ENCODE measurements at places on chromosomes 3 and 15.
A peak's percentile ranks its signal among the peaks of the same experiment; 100 is the strongest.

DNA sequence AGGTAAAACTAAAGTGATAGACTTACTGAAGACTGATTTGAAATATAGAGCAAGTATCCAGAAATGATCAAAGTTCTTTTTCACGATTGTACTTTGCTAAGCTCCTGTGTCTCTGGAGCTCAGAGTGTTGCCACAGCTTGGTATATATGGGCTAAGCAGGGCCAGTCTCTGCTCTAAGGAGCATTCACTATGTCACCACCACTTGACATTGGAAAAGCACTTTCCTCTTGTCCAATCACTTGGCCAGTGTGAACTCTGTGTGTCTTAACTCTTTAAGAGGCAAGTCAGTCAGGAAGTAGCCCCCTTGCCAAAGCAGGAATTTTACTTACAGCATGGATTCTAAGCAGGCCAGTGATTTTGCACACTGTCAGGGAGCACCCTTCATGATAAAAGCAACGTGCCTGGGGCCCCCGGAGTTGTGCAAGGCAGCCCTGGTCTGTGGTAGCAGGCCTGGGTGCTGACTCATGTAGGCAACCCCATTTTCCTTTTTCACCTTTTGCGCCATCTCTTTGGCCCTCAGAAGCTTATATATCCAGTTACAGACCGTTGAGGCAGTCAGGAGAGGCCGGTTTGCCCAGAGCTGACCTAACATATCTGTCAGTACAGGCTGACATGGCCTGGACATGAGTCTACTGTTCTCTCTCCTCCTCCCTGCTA lies 73.0 kb downstream of the HCN4 start:
- DNase-seq = no peak

DNA sequence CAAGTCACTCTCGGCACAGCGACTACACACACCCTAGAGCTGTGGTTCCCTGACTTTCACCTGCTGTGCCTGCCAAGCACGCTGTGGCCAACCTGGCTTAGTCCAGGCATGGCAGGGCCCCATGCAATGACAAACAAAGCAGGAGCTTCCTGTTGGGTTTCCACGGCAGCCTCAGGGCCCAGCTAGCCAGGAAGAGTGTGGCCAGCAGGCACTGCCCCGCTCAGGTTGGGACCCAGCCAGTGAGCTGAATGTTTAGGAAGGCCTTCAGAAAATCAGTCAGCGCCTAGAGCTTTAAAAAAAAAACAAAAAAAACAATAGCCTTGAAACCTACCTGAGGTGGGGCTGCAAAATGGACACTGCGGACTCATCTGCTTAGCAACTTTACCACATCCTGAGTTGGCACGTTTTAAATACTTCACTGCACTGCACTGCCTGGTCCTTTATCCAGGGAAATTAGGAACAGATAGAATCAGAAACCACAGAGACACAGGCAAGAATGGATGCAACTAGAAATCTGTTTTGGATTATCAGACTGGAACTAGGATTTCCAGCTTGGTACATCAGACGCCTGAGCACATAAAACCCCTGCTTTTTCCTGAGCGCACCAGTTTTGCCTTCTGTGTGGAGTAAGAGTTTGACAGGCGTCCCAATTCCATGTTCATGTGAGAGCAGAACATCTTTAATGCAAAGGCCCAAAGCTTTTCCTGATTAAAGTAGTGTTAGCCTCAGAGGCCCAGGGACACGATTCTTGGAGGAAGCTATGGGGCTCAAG lies 36.2 kb upstream of the LDHAL6B start:
- peak; percentile 41 for DNase-seq

- no peak for DNase-seq
These were observed 68.8 kb upstream of the OXTR start for GRCh38 chr3:8838234-8838633.

DNA sequence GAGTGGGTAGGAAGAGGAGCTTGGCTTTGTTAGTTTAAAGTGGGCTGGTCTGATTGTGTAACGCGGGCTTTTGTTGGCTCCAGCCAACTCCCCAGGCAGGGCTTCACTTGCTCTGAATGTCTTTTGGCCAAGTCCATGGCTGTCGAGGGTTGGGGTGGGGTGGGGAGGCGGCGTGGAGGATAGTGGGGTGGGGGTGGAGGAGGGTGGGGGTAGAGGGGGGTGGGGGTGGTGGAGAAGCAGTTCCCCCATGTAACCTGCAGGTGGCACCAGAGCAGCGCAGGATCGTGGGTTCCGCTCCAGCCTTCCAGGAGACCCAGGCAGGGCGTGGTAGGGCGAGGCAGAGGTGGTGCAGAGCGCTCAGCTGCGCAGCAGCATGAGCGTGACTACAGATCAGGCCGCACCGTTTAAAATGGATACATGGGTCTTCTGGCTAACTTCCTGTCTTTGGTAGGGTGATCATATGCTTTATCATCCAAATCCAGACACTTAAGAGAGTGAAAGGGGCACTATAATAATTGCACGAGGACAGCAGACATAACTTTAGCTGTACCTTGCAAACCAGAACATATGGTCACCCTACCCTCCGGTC lies 28.3 kb downstream of the GOLGA6A start:
- DNase-seq = peak; percentile 29

DNA sequence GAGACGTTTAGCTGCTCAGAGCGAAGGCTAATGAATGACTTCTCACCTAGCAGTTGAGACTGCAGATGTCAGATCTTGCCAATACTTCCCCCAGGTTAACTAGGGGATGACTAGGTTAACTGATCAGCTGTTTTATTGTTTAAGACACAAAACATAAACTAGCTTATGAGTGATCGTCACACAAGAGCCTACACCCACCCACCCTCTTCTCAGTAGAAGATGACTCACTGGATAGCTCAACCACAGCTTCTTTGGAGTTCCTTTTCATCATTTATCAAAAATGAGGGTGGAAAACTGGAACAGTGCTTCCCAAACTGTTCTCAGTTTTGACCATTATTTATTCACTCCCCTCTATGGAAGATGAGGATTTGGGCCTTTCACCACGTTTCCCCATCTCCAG lies 25.2 kb downstream of the GASK1A start:
- DNase-seq = no peak

- DNase-seq = no peak
These were observed 49.4 kb upstream of the SLCO2A1 start for GRCh38 chr3:134079111-134079547.

Data from NCI-H1417 treated with DMSO at 0.1 percent for 48 hours (cell line).